ENCODE measurements at places on chromosomes 12 and 14.

GRCh38 chr14:100649173-100649519, 61.9 kb upstream of the BEGAIN start:
- DNase-seq = no peak

DNA sequence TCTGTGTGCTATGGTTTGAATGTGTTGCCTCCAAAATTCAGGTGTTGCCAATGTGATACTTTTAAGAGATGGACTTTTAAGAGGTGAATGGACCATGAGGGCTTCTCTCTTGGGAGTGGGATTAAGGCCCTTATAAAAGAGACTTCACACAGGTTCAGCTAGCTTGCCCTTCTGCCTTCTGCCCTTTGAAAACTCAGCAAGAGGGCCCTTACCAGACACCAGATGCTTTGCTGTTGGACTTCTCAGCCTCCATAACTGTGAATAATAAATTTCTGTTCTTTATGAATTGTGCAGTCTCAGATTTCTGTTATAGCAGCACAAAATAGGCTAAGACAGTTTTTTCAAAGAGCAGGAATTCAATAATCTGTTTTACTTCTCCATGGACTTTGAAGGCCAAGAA, 86.1 kb downstream of the DIP2B start:
- DNase-seq = no peak

DNA sequence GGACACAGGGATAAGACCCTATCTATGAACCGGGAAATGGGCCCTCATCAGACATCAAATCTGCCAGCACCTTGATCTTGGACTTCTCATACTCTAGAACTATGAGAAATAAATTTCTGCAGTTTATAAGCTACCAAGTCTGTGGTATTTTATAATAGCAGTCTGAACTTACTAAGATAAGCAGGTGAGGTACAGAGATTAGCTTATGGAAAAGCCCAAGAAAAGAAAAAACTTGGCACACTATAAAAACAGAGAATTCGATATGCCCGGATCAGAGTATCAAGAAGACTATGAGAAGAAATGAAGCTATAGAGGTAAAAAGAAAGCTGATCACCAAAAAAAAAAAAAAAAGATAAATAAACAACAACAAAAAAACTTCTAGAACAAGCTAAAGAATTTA, 52.6 kb downstream of the EEA1 start:
- no peak for DNase-seq

DNA sequence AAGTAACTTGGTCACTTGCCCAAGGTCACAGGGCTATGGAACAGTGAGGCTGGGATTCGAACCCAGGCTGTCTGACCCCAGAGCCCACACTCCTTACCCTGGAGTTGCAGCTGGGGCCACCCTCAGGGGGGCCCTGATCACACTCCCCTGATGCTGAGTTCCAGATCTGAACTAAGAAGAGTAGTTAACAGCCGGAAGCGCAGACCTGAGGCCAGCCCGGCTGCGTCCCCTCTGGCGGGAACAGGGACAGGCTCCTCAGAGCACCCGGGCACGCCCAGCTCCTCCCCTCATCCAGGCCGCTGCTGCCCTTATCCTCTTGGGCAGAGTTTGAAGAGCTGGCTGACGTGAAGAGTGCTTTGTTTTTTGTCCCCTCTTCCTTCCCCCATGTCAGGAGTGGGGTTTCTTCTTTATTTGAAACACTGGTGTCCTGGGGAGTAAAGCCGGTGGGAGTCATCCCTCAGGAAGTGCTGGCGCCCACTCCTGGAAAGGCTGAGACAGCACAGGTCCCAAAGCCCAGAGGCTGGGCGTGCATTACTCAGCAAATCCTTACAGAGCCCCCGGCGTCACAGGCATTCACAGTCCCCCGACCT, 8.7 kb downstream of the PHB2 start:
- peak; percentile 80 for DNase-seq

GRCh38 chr14:34437729-34438080, 24.3 kb downstream of the SPTSSA start:
- DNase-seq = no peak

GRCh38 chr12:26032719-26033241, 74.3 kb downstream of the RASSF8 start:
- DNase-seq = no peak

- peak; percentile 42 for DNase-seq
Measured at GRCh38 chr14:75295061-75295461, 16.4 kb downstream of the FOS start.

DNA sequence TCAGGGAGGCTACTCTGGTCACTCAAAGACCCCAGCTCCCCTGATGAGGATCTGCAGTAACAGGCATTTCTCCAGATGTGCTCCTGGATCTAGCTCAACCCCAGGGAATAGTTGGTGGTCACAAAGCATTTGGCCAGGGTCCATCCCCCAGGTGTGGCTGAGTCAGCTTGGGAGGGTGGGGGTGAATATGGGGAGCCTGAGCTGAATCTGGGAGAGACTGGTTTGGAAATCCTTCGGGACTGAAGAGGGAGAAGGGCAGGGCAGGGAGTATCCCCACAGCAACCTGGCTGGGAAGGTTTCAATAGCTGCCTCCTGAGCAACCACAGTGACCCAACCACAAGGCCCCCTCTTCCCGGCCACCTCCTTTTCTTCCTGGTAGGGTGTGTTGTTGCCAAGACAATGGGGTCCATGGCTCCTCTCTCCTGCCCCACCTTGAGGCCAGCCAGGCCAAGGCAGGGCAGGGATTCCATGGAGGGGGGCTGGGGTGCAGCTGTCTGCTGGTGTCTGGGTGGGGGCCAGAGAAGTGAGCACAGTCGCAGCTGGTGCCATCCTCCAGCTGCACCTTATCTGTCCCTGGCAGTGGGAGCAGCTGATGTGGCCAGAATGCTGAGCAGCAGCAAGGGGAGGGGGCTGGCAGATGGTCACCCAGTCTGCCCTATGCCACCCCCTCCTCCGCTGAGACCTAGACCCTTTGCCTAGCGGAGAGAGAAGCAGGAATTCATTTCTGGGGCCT, 5.5 kb downstream of the ASIC1 start:
- DNase-seq = no peak

DNA sequence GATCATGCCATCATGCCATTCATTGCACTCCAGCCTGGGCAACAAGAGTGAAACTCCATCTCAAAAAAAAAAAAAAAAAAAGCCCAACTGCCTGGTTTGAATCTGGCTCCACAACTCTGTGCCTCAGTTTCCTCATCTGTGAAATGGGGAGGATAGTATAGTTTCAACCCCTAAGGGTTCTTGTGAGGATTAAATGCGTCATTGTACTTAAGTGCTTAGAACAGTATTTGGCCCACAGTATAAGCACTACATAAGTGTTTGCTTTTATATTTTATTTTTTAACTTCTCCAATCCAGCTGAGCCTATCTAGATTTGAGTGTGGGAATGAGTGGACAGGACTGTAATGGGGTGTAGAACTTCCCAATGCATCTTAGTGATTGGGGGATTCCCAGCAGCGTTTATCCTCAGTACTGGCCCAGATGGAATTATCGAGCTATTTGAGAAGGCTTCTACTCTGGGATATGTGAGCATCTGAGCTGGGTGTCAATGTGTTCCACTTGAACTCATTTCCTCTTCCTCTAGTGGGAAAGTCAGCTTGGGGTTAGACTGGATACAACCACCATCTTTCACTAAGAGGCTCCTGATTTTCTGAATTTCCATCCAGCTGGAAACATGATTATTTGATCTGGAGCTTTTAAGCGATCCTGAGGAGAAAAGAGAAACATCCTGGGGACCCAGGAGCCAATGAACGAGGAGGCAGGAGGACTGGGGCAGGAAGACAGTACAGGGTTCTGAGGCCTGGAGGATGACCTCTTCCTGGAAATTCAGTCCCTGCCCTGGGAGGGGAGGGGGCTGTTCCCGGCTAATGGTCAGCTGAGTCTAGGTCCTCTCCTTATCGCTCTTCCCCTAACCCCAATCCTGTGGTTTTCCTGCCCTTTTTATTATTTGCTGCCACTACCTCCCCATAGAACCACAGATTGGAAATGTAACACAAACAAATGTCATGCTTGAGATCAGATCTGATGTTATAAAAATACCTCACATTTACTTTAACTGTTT, 9.3 kb upstream of the ESPL1 start:
- DNase-seq = no peak

DNA sequence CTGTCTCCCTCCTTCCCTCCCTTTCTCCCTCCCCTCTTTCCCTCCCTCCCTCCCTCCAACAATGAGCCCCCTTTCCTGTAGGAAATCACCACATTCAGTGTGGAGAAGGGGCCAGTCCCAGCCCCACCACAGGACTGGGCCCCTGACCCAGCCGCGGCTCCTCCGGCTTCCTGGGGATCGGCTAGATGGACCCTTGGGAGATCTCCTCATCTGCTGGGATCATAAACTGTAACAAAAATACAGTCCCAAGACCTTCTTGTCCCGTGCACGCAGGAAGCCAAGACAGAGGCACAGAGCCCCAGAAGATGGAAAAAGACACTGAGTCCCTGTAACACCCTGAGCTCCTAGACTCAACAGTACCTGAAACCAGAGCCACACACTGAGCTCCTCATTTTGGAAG, 23.9 kb downstream of the DIO3 start:
- DNase-seq = no peak

DNA sequence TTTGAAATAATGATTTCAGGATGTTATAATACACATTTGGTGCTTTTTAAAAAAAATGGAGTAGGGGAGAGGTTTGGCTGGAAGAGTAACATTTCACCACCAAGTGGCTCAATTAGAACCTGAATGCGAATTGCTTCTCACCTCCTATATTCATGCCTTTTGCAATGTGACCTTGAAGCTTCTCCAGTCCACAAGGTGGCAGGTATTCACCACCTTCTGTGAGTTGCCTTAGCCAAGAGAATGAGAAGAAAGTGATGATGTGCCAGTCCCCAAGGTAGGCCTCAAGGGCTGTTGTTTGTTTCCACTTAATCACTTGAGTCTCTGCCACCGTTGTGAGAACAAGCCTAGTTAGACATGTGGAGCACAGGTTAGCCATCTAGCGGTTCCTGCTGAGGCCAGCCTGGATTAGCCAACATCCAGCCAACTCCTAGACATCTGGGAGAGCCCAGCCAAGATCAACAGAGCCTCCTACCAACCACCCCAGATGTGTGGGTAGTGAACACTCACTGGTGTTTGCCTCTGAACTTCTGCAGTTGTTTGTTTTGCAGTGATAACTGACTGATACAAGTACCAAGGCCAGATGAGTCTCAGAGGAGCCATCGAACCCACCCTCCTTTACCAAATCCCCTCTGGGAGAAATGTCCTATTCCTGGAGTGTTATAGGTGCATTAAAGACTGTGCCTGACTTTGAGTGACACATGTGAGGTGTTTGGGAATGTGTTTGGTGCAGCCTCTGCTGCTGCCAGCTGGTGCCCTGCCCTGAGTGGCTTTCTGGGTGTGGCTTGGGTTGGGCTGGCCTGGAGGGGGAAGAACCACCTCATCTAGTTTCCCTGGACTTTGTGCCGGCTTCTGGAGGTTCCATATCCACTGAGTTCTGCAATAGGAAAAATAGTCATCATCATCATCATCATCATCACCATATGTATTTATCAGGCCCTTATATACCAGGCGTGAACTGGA, 132.5 kb upstream of the RFLNA start:
- DNase-seq = peak; percentile 12

DNA sequence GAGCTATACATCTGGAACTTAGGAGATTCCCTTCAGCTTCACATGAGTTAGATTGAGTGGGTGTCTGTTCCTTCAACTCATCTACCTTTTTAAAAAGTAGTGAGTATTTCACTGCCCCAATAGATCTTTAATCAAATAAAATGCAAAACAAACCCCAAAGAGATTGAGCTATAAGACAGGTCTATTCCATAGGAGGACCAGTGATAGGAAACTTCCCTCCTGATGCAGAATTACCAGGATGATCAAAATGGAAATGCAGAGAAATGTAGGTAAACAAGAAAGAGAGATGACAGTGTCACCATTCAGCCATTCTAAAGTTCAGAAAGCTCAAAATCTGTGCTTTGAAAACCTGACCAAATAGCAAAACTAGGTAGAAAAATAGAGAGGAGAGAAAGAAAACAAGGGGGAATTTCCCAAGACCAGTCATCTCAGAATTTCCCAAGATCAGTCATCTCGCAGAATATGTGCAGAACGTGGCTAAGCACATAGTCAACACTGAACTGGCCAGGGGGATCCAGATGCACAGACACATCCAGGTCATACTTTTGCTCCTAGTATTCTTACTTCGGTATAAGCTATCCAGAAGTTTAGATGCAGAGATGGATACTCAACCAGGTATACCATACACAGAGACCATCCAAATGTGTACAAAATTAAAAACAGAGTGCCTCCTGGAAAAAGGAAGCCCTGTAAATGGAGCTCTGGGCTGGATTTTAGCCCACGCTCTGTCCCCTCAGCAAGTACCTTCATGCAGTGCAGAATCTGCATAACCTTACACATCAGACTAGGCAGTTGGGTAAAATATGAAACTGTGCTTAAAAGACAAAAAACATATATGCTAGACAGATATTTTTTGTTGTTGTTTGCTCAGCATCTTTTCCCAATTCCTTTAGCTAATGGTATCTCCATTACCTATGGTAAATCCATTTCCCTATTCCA, 27.4 kb downstream of the SLC41A2 start:
- peak; percentile 73 for DNase-seq

DNA sequence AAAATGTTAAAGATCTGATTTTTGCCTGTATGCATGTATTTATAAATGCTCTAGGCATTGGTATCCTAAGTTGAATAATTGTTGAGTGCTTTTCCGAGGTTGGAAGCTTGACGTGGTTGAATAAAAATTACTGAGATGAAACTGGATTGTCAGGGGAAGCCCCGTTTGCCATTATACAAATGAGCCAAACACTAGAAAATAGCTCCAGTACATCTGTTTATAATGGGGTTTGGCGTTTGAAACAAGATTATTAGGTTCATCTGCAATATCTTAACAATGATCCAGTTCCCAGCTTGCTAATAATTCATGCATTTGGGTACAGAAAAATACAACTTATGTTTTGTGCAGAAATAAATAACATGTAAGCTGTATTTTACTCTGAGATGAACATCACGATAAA, 789.6 kb downstream of the GALC start:
- no peak for DNase-seq

DNA sequence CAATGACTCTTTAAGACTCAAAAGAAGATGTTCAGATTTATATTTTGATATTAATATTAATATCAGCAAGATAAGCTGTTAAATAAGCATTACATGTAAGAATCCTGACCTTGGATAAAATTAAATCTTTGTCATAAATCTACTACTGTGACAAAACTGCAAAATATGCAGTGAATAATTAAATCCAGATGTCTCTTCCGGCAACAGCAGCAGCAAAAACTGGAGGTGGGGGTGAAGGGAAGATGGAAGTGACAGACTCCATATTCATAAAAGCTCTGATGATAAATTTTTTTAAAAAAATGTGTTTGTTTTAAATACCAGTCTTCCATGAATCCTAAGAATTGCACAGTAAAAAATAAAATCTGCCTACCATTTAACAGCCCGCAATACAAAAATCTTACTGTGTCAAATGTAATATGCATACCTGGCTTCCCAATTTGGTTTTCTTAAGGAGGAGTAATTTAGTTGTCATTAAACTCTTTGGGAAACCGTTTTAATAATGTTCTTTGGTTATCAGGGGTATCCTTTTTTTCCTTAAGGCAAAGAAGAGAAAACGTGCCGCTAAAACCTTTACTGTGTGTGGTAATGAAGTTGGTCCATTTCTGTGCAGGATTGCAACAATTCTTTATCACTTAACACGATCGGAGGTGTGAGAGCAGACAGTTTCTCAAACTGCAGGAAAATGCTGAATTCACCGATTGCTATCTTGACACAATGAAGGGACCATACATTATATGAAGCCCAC, 478.2 kb downstream of the DIO2 start:
- no peak for DNase-seq

- no peak for DNase-seq
Measured at GRCh38 chr12:1618489-1618888, 10.5 kb upstream of the WNT5B start.

GRCh38 chr14:104687601-104688504, 1.6 kb upstream of the INF2 start:
- no peak for DNase-seq

GRCh38 chr12:95624589-95624988, 73.3 kb upstream of the USP44 start:
- DNase-seq = no peak
